ENCODE measurements at places on chromosomes 16 and 17. TPM values are rescaled to one million over a fixed set of nuclear protein-coding genes. Genes with fewer than 3 reads are reported as not detected.
A peak's percentile ranks its signal among the peaks of the same experiment; 100 is the strongest.

The SLC4A1 gene
- not detected for total RNA-seq

DNA sequence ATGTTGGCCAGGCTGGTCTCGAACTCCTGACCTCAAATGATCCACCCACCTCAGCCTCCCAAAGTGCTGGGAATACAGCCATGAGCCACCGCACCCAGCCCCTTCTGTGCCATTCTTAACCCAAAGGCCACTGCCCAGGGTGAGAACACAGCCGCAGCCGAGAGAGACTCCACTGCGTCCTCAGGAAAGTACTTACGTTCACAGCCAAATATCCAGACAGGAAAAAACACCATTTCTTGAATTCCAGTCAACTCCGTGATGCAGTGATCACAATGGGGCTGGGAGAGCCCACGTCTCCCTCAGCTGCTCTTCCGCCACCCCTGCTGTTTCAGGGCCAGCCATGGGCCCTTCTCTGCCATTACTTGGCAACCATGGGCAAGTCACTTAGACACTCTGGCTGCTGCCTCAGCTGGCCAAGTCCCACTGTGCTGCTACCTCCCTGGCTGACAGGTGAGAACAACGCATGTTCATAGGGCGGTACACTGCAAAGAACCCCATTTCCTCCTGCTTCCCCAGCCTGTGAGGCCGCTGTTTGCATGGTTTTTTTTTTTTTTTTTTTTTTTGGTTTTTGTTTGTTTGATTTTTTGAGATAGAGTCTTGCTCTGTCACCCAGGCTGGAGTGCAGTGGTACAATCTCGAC is 4.3 kb downstream of the CDIP1 start:
- DNase-seq, result no peak
- H3K4me3 ChIP-seq, result no peak overlapping the region
- no peaks in the 10 kb centered on the region for H3K27me3 ChIP-seq
- H3K4me1 ChIP-seq, result peaks cover 61% of the 10 kb centered on the region
- no peak overlapping the region for H3K27ac ChIP-seq

The TPSB2 gene
- not detected for total RNA-seq

The FOXJ1 gene
- total RNA-seq, result 1.4 TPM

The TAC4 gene
- not detected for total RNA-seq

- H3K4me3 ChIP-seq, result no peak overlapping the region
- H3K27me3 ChIP-seq, result no peaks in the 10 kb centered on the region
Observed at GRCh38 chr16:2226245-2226793, 2.9 kb downstream of the E4F1 start.

The PIK3R5 gene
- total RNA-seq, result not detected

- H3K4me3 ChIP-seq, result no peak overlapping the region
- H3K27ac ChIP-seq, result no peak overlapping the region
- H3K4me1 ChIP-seq, result peaks cover 23% of the 10 kb centered on the region
- DNase-seq, result no peak
- H3K27me3 ChIP-seq, result peaks cover 7% of the 10 kb centered on the region
Observed at GRCh38 chr16:2716948-2717347, 3.1 kb downstream of the PRSS27 start.

- H3K36me3 ChIP-seq, result no peaks in the 10 kb centered on the region
- peaks cover 81% of the 10 kb centered on the region for H3K4me1 ChIP-seq
- DNase-seq, result peak; percentile 72
- H3K4me3 ChIP-seq, result peak overlapping the region; percentile 72
Observed at GRCh38 chr17:50892101-50892776, 26.1 kb upstream of the TOB1 start.

The SP6 gene
- 0.07 TPM for total RNA-seq

DNA sequence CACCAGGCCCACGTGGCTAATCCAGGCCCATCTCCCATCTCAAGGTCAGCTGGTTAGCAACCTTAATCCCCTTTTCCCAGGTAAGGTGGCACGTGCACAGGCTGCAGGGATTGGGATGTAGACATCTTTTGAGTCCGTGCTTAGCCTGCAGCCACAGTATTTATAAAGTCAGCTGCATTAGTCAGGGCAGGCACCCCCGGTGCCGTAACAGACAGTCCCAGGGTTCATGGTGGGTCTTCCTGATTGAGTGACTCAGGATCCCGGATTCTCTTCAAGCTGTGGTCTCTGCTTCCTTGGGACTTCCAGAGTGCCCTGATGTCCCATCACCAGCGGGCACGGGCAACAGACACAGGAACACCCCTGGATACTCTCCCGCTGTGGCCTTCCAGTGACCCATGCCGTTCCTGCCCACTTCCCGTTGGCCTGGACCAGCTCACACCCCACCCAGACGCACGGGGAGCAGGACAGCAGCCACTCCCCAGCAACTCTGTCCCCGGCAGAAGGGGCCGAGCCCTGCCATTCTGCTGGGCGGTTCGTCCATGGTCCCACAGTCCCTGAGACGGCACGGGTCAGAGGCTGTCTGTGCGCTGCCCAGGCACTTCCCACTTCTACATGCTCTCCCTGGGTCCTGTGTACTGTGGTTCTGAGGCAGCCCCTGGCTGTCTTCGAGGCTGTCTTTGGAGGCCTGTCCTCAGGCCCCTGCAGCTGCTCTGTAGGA is 248.6 kb upstream of the GSE1 start:
- no peaks in the 10 kb centered on the region for H3K36me3 ChIP-seq
- H3K27me3 ChIP-seq, result peaks cover 1% of the 10 kb centered on the region
- peaks cover 26% of the 10 kb centered on the region for H3K4me1 ChIP-seq
- no peak overlapping the region for H3K27ac ChIP-seq

- no peaks in the 10 kb centered on the region for H3K27me3 ChIP-seq
- H3K4me1 ChIP-seq, result peaks cover 48% of the 10 kb centered on the region
- peak overlapping the region; percentile 87 for H3K4me3 ChIP-seq
- H3K36me3 ChIP-seq, result peaks cover 29% of the 10 kb centered on the region
Observed at GRCh38 chr17:76102944-76103273, 678 bp downstream of the EXOC7 start.

- peak; percentile 73 for DNase-seq
- H3K4me1 ChIP-seq, result peaks cover 12% of the 10 kb centered on the region
- no peak overlapping the region for H3K27ac ChIP-seq
- H3K27me3 ChIP-seq, result no peaks in the 10 kb centered on the region
Observed at GRCh38 chr16:15494236-15494635, 59.8 kb downstream of the BMERB1 start.

- DNase-seq, result no peak
- H3K4me1 ChIP-seq, result 0 out of 2 replicates have a peak, but pooled peaks cover 5% of the 10 kb centered on the region
- H3K36me3 ChIP-seq, result peaks cover 43% of the 10 kb centered on the region
- H3K27me3 ChIP-seq, result no peaks in the 10 kb centered on the region
Observed at GRCh38 chr16:85629326-85629725, 16.2 kb downstream of the GSE1 start.

DNA sequence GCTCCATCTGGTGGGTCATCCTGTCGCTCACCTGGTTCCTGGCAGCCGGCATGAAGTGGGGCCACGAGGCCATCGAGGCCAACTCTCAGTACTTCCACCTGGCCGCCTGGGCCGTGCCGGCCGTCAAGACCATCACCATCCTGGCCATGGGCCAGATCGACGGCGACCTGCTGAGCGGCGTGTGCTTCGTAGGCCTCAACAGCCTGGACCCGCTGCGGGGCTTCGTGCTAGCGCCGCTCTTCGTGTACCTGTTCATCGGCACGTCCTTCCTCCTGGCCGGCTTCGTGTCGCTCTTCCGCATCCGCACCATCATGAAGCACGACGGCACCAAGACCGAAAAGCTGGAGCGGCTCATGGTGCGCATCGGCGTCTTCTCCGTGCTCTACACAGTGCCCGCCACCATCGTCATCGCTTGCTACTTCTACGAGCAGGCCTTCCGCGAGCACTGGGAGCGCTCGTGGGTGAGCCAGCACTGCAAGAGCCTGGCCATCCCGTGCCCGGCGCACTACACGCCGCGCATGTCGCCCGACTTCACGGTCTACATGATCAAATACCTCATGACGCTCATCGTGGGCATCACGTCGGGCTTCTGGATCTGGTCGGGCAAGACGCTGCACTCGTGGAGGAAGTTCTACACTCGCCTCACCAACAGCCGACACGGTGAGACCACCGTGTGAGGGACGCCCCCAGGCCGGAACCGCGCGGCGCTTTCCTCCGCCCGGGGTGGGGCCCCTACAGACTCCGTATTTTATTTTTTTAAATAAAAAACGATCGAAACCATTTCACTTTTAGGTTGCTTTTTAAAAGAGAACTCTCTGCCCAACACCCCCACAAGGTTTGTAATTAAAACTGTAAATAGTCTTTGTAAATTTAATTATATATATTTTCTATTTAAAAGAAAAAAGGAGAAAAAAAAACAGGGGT is 1.7 kb downstream of the FZD2 start:
- DNase-seq, result no peak
- H3K36me3 ChIP-seq, result no peaks in the 10 kb centered on the region
- H3K27ac ChIP-seq, result no peak overlapping the region
- peaks cover 16% of the 10 kb centered on the region for H3K4me1 ChIP-seq

DNA sequence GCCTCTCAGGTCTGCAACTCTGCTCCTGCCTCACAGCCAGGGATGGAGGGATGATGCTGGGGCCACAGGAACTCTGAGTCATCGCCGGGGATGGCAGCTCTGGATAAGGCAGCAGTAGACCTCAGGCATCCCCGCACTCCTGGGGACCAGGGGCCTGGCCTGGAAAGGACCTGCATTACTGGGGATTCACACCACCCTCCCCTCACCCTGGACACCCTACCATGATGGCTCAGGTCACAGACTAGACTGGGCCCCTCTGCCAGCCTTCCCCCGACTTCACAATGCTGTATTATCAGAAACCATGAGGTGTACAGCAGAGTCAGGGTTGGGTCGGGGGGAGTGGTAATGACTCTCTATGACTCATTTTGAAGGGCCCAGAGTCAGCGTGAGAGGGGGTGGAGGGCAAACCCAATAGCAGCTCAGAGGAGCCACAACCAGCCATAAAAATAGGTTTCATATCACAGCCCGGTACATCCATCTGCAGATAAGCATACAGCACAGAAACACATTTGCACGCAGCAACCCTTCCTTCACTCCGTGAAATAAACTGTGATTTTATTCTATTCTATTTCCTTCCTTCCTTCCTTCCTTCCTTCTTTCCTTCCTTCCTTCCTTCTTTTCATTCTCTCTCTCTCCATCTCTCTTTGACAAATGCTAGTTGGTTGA is 28.8 kb downstream of the DYNLRB2 start:
- H3K4me1 ChIP-seq, result no peaks in the 10 kb centered on the region
- no peaks in the 10 kb centered on the region for H3K27me3 ChIP-seq
- no peak overlapping the region for H3K27ac ChIP-seq
- H3K4me3 ChIP-seq, result no peak overlapping the region
- no peaks in the 10 kb centered on the region for H3K36me3 ChIP-seq

GRCh38 chr16:80932708-80933095 is 74.0 kb downstream of the CMC2 start:
- H3K27ac ChIP-seq, result no peak overlapping the region
- peaks cover 21% of the 10 kb centered on the region for H3K27me3 ChIP-seq
- no peak for DNase-seq

The ZNF778 gene
- total RNA-seq, result 9.3 TPM

DNA sequence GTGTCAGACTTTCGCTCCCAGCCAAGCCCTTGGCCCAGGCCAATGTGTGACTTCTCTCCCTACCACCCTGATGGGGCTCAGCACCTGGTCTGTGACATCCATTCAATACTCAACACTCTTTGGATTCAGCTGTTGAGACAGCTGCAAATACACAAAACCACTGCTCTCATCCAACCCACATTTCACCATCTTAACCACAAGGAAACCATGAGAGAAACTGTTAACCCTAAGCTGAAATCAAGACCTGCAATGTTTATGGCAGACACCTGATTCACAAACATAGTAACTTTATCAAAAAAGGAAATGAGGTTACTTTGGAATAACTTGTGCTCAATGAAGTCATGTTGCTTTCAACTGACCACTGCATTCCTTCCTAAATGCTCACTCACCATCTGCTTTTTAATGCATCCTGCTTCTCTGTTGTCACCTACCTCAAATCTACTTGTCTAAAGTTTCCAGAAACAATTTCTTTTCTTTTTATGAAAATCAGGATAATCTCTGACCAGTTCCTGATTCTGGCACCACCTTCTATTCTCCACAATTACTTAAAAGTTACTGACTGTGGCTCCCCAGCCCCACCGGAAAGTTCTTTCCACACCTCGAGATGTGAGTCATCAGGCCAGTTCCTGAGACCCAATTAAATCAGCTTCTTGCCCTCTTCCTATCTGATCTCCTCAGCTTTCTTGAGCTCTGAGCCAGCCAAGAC is 88.2 kb downstream of the NOG start:
- peaks cover 5% of the 10 kb centered on the region for H3K27me3 ChIP-seq
- no peak for DNase-seq
- H3K4me1 ChIP-seq, result 0 out of 2 replicates have a peak, but pooled peaks cover 4% of the 10 kb centered on the region
- H3K4me3 ChIP-seq, result no peak overlapping the region

DNA sequence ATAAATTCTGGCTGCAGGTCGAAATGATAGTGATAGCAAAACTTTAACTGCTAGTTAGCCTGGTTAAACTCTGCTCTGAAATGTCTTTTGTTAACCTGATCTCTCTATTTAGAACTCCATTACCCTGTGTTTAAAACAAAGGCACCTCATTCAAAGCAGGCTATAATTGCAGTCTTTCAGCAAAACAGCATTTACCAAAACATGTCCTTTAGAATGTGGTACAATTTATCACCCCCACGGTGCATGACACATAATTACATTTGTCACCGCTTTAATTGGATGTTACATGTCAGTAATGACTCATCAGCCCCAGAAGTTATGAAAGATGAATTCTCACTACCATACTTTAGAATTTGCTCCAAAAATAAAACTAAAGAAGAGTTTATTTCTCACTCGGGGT is 295.4 kb downstream of the TOX3 start:
- peaks cover 9% of the 10 kb centered on the region for H3K4me1 ChIP-seq
- no peak for DNase-seq
- H3K27ac ChIP-seq, result no peak overlapping the region
- H3K4me3 ChIP-seq, result no peak overlapping the region

The FAM83G gene
- total RNA-seq, result 18.6 TPM

The KLHDC4 gene
- 31.8 TPM for total RNA-seq

The ABCC6 gene
- total RNA-seq, result 105 TPM

The UTS2R gene
- 0.13 TPM for total RNA-seq

DNA sequence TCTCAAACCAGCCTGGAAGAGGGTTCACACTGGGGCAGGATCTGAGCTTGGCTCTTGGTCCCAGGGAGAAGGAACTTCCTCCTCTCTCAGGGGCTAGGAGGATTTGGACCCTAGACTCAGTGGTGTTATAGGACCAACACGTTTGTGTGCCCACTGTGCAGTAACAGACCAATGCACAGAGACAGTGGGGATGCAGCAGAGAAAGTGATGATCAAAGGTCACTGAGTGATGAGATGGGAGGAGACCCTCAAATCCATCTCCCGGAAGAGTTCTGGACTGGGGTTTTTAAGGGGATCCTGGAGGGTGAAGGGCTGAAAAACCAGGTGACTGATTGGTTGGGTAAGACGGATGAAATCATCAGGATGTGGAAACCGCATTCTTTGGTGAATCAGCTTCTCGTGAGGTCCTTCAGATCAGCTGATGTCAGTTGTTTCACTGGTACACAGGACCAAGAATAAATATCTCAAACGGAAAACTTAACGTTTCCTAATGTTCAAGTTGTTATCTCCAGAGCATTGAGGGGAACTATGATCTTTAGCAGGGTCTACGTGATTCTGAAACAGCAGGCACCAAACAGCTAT is 3.3 kb upstream of the VAC14 start:
- DNase-seq, result no peak
- no peaks in the 10 kb centered on the region for H3K36me3 ChIP-seq
- no peak overlapping the region for H3K4me3 ChIP-seq

The SLC16A11 gene
- not detected for total RNA-seq
